ENCODE measurements at places on chromosomes 13 and 19.

- peak; percentile 49 for DNase-seq
These were observed 21.9 kb upstream of the SLC35E1 start for GRCh38 chr19:16594131-16594586.

GRCh38 chr19:58428617-58429016 is 11.3 kb downstream of the ZNF132 start:
- no peak for DNase-seq

DNA sequence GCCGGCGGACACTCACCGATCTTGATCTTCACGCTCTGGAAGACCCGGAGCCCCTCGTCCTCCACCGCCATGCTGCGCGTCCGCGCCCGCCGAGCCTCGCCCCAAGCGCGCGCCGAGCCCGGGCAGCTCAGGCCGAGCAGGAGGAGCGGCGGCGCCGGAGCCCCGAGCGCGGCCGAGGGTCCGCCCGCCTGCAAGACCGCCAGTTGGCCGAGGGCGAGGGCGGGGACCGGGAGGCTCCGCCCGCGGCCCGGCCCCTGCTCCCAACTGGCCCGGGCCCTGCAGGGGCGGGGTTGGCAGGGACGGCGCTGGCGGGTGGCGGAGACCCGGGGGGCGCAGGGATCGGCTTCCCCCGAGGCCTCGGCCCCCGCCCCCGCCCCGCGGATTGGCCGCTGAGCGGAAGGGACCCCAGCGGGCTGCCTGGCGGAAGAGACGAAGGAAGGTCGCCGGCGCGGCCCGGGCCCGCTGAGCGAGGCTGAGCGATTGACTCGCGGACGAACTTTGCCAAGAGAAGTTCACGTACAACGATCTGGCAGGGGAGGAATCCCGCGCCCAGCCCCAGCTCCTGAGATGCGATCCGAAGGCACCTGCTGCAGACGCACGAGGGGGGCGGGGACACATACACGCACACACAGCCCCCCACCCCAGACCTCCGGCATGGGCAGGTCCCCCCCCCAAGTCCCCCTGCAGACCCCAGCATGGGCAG is at the start of gene RASA3:
RASA3 (minus strand) TSS at position 205 of the 703 bp plus-strand sequence; CDS start at position 71, 134 bp downstream.
- DNase-seq = peak; percentile 84

DNA sequence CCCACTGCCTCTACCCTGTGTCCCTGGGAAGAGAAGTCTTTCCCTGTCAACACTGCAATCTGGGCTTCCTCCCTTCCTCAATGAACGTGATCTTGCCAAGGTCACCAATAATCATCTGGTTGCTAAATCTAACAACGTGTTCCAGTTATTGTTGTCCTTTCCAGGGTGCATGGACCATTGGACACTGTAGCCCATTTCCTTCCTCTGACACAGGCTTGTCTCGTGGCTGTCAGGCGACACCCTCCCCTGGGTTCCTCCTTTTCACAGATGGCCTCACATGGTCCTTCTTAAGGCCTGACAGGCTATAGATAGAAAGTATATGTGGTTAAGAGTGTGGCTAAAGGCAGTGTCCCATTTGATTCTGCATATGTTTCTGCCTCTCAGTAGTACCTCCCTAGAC is 67.7 kb upstream of the STARD13 start:
- DNase-seq = peak; percentile 47

GRCh38 chr19:4620675-4621074 is 18.6 kb upstream of the TNFAIP8L1 start:
- no peak for DNase-seq

DNA sequence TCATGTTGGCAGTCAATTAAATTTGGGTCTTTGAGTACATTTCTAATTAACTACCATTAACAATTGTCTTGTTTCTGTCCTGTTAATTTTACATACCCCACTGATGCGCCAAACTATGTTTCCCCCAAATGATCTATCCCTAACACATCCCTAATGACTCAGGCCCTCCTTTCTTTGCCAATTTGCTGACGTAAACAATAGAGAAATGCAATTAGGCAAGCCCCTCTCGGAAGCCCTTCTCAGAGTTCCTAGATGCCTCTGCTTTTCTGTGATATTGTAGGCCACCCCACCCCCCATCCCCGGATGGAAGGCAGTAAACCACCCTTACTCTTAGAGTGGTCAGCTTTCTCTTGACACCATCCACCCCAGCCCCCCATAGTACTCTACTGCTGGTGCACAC is 74.2 kb downstream of the FLT1 start:
- no peak for DNase-seq

- DNase-seq = no peak
These were observed 14.5 kb upstream of the TNFAIP8L1 start for GRCh38 chr19:4624733-4625362.

GRCh38 chr13:78601124-78601873 is 2.1 kb downstream of the POU4F1 start:
- no peak for DNase-seq

DNA sequence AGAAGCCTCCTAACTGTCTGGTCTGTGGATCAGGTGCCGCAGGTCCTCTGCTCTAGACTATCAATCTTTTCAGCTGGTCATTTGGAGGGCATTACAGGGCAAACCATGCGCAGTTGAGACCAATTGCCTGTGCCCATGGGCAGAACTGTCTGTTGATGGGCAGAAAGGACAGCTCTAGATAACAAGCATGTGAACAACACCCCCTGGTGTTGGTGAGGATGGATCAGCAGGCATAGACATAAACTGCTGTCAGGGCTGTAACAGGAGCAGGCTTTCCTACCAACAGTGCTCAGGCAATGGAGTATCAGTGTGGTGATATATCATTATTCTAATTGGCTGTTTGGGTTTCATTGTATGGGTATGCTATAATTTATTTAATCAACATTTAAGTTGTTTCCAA is 104.7 kb upstream of the KL start:
- DNase-seq = no peak

- DNase-seq = no peak
These were observed 1.8 kb downstream of the KLF16 start for GRCh38 chr19:1861599-1862031.

DNA sequence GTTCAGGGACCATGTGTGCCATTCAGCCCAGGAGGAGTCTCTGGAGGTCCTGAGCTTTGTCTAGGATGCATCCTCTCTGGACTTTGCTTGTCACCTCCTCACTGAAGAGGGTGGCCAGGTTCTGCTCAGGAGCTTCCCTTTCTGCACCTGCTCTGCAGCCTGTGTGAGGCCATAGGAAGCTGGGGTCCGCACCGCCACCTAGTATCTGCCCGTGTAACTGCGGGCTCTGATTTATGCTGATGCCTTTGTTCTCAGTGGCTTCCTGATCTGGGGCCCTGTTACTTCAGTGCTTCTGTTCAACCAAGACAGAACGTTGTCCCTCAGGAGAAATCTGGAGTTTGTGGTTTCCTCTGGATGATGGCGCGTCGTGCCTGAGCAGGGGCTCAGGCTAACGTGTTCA is 15.5 kb downstream of the ZNF610 start:
- DNase-seq = no peak

- no peak for DNase-seq
These were observed 3.7 kb downstream of the ZSCAN22 start for GRCh38 chr19:58330458-58330857.

DNA sequence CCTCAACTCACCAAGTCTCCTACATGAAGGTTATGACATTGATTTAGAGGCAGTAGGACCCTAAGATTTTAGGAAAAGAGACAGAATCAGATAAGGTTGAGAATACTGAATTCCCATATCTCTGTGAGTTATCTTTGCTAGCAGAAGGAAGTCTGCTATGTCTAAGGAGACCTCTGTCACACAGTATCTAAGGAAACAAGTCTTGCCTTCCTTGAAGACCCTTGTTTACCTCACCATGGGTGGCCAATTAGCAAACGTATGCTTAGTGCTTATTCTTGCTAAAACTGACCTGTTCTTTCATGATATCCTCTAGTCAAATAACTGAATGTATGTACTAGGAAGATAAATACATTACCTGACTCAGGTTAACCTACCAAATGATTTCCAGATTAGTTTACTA is 855.4 kb upstream of the SLITRK1 start:
- no peak for DNase-seq

GRCh38 chr19:33225458-33225926 is at the start of gene SLC7A10:
Gene SLC7A10 (minus strand): TSS chr19:33225850. CDS start chr19:33225703, 147 bp downstream.
- DNase-seq = no peak

DNA sequence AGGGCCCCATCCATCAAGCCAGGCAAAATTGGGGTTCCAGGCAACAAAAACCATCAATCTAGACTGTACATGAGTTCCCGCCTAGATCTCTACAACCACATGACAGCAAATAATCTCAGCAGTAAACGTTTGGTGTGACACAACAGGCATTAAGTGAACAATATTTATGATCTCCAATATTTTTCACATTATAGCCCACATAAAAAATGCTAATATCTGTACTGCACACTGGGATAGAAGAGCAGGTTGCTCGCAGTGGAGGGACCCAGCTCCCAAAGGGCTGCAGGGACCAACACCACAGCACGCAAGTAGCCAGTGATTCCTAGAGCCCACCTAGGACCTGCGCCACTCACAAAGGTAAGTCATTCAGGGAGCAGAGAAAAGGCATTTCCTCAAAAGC is 25.9 kb downstream of the LATS2 start:
- no peak for DNase-seq

DNA sequence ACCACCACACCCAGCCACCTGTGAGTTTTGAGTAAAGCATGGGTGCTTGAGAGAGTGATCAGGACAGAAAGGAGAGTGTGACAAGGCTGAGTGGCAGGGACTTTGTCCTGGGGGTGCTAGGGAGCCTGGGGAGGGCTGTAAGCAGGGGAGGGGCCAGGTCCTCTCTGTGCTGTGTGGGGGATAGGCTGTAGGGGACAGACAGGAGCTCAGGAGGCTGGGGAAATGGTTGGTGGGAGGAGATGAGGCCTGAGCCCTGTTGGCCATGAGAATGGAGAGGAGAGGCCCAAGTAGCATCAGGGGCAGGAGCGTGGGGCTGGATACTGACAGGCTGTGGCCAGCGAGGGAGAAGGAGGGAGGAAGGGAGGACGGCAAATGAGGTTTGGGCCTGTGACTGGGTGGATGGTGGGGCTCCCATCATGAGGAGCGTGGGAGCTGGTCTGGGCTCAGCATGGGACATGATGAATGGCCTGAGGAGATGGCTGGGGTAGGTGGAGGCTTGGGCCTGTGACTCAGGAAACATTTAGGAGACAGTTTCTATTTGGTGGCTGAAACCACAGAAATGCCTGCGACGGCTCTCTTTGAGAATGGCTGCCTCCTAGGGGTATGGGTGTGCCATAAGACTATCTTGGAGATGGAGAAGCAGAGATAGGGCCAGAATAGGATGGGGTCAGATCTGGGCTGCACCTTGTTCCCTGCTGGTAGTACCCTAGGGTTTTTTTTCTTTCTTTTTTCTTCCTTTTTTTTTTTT is 25.0 kb downstream of the GRIN2D start:
- DNase-seq = no peak

DNA sequence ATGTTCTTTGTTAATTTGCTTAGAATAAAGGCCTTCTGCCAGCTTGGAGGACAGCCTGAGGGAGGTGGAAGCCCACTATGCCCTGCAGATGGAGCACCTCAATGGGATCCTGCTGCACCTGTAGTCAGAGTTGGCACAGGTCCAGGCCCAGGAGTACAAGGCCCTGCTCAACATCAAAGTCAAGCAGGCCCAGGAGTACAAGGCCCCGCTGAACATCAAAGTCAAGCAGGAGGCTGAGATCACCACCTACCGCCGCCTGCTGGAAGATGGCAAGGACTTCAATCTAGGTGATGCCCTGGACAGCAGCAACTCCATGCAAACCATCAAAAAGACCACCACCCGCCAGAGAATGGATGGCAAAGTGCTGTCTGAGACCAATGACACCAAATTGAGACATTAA is 41.7 kb downstream of the ZNF85 start:
- no peak for DNase-seq

DNA sequence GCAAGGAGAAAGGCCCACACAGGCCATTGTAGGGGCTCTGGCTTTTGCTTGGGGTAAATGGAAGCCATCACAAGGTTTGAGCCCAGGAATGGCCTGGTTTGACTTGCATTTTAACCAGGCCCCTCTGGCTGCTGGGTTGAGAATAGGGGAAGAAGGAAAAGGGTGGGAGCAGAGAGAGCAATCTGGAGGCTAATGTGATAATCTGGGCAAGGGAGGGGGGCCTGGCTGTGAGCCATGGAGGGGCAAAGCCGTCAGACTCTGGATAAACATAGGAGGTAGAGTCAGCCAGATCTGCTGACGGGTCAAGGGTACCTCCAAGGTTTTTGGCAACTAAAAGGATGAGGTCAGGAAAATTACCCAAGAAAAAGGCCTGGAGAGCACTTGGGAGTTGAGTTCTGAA is 41.6 kb downstream of the RFX2 start:
- no peak for DNase-seq

DNA sequence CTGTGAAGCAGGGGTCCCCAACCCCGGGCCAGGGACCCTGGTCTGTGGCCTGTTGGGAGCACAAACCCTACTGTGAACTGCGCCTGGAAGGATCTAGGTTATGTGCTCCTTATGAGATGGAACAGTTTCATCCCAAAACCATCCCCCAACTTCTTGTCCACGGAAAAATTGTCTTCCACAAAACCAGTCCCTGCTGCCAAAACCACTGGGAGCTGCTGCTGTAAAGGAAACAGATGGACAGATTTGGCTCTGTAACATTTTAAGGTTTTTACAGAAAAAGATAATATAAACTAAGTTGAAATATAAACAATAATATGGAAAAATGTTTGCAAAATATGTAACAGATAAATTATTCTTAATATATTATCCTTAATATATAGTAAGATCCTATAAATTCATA is 73.7 kb downstream of the COG6 start:
- DNase-seq = no peak

- no peak for DNase-seq
These were observed 118.0 kb downstream of the SOX1 start for GRCh38 chr13:112184851-112185371.

- no peak for DNase-seq
These were observed 178.4 kb downstream of the FGF9 start for GRCh38 chr13:21849323-21849722.

GRCh38 chr19:32201211-32201610 is 144.2 kb upstream of the ZNF507 start:
- DNase-seq = no peak

- DNase-seq = no peak
These were observed 1180.3 kb upstream of the PCDH20 start for GRCh38 chr13:62595976-62596375.

DNA sequence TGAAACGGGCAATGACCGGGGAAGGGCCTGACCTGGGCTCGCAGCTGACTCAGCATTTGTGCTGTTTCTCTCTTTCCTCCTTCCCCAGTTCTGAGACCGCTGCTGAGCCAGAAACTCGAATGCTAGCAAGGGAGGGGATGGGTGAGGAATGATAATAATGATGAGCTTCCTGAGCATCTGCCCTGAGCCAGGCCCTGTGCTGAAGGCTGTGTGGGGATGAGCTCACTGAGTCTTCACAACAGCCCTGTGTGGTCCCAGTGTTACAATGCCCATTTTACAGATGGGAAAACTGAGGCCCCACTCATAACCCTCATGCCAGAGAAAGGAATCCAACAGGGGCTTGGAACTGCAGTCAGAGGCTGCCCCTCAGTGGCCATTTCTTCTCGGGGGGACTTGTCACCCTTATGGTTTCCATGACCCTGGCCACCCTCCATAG is 8.1 kb downstream of the SULT2B1 start:
- no peak for DNase-seq

- DNase-seq = no peak
These were observed 31.2 kb downstream of the CLEC17A start for GRCh38 chr19:14614099-14614412.

GRCh38 chr13:97423300-97424045 is 10.5 kb upstream of the RAP2A start:
- no peak for DNase-seq
